Ovary (tissue), 10 donors: ENCODE measurements at places on chromosomes 2 and 18.

DNA sequence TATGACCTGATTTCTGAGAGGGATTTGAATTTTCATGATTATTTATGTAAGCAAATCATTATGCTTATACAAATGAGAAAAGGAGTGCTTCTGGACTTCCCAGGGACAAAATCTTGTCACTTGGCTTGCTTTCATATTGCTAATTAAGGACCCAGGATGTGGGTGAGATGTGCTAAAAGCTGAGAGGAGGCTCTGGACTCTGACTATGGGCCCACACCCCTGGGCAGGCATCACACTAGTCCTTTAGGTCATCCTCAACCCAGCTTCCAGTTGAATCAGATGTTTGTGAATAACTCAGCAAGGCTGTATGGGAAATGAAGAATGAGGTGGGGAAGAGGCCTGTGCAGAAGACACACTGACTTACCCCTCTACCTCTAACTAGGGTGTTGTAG, 11.9 kb downstream of the IL1B start:
- DNase-seq: no peak

DNA sequence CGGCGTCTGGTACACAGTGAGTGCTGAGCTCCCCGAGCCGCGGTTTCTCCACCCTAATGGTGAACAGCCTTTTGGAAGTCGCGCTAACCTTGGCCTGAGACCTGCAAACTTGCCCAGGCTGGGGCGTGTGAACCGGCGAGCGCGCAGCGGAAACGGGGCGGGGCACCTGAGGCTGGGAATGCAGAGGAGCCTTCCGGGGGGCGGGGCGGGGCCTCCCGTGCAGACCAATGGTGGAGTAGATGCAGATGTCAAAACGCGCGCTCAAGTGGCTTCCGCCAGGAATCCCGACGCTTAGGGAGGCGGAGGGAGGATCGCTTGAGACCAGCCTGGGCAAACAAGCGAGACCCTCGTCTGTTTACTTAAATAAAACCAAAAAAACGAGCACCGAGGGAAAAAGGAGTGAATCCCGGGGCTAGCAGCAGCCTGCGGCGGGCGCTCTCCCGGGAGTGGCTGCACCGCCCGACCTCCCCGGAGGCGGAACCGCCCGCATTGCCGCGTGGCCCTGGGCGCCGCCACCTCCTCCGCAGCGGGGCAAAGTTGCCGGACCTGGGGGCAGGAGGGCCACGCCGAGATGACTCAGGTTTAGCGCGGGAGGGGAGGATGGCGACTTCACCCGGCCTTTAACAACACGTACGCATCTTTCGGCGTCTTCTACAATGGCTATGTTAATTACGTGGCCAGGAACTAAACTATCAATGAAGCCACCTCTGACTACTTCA, 2.2 kb upstream of the RRM2 start:
- DNase-seq: peak; percentile 85

- no peak for DNase-seq
These were observed 7.6 kb upstream of the METTL21A start for GRCh38 chr2:207632575-207633493.

DNA sequence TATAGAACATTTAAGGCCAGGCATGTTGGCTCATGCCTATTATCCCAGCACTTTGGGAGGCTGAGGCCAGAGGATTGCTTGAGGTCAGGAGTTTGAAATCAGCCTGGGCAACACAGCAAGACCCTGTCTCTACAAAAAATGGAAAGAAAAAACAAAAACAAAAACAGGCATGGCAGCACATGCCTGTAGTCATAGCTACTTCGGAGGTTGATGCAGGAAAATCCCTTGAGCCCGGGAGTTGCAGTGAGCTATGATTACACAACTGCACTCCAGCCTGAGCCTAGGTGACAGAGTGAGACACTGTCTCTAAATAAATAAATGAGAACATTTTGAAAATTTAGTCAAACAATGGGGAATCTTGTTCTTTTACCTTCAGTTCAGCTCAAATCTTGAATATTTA, 12.1 kb upstream of the YES1 start:
- no peak for DNase-seq

DNA sequence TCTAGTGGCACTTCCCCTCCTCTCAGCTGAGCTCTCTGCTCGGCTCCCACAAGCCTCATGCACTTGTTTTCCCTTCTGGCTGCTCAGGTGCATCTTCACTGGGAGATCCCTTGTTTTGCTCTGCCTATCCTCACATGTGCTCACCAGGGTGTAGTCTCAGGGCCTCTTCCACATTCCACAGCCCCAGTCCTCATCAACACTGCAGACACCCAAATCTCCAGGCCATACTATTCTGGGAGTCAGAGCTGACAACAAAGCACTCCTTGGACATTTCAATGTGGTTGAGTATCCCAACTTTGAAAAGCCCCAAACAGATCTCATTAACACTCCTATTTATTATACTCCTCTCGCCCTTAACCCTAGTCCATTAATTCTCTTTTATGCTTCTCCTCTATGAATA, 71.3 kb downstream of the CCDC93 start:
- no peak for DNase-seq
